ENCODE measurements at places on chromosomes 12 and 14.
A peak's percentile ranks its signal among the peaks of the same experiment; 100 is the strongest.

DNA sequence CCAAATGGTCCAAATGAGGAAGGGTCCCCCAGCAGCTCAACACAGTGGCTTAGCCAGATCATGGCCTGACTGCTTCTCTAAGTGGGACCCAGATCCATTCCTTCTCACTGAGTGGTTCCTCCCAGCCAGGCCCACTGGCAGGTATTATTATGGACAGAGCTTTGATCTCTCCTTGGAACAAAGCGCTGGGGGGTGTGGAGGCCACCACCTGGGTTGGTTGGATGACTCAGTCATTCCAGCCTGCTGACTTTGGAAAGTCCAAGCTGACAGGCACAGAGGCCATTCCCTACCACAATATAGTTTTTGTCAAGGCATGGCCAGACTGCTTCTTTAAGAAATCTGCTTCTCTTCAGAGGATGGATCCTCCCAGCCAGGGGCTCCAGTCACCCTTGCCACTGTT is 341.1 kb downstream of the BTG1 start:
- DNase-seq, result peak; percentile 25

DNA sequence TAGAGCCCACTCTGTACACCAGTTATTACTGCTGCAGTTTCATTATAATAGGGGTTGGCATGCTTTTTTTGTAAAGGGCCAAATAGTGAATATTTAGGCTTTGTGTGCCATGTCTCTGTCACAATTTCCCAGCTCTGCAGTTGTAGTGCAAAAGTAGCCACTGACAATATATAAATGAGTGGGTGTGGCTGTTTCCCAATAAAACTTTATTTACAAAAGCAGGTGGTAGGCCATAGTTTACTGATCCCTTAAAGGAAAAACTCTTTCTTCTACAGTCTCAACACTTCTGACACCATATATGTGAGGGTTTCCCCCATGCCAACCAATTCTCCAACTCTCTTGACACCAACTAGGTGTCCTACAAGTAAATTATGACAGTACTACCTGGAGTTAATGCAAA is 110.2 kb upstream of the NAP1L1 start:
- DNase-seq, result no peak

- DNase-seq, result no peak
Observed at GRCh38 chr14:50089208-50089607, 27.2 kb downstream of the VCPKMT start.

DNA sequence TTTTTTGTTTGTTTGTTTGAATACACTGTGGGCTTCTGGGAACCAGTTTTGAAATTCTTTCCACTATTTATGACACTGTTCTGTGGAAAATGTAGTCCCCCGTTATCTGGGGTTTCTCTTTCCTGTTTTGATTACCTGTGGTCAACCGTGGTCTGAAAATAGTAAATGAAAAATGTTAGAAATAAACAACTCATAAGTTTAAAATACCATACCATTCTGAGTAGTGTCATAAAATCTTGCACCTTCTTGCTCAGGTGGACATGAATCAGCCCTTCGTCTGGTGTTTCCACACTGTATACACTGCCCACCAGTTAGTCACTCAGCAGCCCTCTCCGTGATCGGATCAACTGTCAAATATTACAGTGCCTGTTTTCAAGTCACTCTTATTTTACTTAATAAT is 5.1 kb upstream of the PAPOLA start:
- DNase-seq, result no peak

GRCh38 chr12:113409462-113410124 is 5.9 kb upstream of the SDS start:
- DNase-seq, result no peak

GRCh38 chr14:73753887-73754795 is 40.0 kb upstream of the PNMA1 start:
- DNase-seq, result no peak

- no peak for DNase-seq
Observed at GRCh38 chr12:1645819-1646218, 16.8 kb downstream of the WNT5B start.

DNA sequence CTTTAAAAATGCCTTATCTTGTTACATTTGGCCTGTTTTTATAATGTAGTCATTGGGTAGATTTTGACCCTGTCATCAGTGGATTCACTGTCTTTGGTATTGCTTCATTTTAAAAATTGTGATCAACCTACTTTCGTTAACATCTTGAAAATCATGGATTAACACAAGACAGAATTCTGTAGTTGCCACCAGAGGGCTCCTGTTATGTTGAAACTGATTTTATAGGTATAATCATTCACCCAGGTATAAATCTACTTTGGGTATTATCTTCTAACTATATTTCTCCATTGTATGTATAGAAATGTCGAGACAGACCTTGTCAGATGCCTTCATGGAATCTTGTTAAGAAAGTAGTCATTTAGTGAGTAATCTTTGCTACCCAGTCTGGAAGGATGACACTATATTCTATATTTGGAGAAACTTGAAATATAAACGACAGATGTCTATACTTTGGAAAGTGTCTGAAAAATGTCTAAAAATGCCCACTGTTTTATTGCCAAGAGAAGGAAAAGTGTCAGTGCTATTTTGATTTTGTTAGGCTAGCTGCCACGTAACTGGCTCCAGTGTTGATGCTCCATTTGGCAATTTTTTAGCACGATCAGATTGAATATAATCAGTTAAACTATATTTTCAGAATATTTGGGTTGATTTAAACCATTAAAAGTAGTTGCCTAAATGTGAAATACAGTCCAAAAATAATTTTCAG is 129.4 kb downstream of the PELI2 start:
- DNase-seq, result no peak

DNA sequence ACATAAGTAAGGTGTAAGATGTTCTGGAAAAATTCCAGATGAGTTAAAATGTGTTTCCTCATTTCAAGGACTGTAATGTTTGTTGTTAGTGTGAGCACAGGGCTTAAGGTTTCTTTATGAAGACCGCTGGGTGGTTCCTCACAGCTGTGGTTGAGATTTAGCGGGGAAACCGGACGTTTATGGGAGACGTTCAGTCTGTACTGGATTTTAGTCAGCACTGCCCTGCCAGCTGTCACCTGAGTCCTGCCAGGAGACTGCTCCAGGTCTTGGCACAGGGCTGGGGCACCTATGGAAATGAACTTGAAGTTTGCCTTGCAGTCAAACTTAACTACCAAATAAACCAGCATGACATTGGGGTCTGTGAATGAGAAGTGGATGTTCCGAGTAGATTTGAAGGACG is 555.2 kb downstream of the DIO2 start:
- no peak for DNase-seq

DNA sequence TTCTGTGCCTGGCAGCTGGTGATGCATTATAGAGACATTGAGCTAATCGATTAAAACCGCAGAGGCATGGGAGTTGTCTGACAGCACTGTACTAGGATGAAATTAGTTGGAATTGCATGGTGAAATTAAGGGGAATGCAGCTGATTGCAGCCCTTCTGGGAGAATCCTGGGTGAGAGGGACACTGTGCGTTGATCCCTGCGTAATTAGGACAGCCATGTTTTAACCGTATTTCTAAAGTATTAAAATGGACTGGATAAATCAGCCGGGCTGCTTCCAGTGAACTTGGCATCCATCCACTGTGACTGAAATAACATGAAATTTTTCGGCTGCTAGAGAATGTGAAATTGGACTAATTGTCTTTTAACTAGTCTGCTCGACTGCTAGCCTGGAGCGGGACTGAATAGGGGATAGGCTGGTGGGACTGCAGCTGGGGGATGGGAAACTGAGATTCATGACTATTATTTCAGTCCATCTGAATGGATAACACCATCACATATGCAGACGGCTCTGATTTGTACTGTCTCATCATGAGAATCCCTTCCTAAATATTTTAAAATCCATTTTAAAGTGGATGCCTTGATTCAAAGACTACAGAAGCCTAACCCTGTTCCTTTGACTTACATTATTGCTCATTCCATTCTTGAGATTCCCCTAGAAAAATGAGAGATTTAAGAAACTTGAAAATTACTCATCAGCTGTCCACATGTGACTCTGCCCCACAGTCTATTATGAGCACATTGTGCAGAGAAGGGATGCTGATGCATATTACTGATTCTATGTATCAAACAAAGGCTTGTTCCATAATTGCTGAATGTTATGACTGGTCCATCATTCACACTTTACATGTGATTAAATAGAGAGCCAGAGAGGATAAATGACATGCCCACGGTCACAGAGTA is 343.9 kb downstream of the NPAS3 start:
- no peak for DNase-seq

DNA sequence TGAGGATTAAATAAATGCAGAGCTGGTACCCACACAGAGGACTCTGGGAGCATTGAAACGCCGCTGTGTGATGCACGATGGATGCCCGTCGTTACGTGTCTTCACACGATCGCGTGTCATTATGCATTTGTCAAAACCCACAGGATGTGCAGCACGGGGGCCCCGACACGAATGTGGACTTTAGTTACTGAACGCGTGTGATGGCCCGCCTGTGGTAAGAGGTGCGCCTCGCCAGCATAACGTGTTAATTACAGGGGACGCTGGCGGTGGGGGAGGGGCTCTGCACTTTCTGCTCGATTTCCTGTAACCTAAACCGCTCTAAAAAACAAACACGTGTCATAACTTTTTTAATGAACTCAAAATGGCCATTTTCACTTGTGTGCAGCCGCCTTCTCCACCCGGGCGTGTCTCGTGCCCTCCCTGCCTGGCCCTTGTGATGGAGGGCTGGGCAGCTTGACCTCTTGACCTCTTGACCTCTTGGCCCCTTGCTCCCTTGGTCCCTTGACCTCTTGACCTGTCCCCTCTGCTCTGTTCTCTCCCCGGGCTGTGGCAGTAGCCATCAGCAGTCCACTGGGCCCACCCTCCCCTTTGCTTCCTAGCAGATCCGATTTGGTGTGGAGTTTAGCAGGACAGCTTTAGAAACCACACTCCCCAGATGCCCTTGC is 33.7 kb upstream of the GALNT9 start:
- no peak for DNase-seq

DNA sequence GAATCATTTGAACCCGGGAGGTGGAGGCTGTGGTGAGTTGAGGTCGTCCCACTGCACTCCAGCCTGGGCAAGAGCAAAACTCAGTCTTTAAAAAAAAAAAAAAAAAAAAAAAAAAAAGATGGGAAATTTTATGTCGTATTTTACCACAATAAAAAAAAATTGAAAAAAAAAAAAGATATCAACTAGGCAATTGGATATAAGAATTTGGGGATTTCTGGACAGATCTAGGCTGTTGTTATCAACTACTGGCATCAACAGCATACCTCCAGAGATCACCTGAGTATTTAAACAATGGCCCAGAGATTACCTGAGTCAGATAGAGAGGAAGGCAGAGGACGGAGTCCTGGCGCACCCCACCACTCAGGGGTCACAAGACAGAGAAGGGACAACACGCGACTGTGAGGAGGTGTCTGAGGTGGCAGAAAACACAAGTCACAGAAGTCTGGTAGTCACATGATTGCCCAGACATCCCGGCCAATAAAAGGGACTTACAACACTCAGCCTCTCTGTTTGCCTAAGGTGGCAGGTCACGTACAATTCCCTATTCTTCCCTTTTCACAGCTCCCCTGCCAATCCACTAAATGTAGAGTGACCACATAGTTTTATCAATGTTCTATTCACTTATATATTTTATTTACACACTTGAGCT is 1.8 kb downstream of the SPRING1 start:
- DNase-seq, result no peak

- peak; percentile 73 for DNase-seq
Observed at GRCh38 chr12:70982991-70983390, 62.5 kb upstream of the PTPRR start.

- DNase-seq, result no peak
Observed at GRCh38 chr12:57775563-57776246, 3.3 kb downstream of the EEF1AKMT3 start.

- DNase-seq, result no peak
Observed at GRCh38 chr14:93153121-93153520, 31.6 kb downstream of the MOAP1 start.

- peak; percentile 23 for DNase-seq
Observed at GRCh38 chr14:64253672-64254071, 40.5 kb downstream of the ESR2 start.

DNA sequence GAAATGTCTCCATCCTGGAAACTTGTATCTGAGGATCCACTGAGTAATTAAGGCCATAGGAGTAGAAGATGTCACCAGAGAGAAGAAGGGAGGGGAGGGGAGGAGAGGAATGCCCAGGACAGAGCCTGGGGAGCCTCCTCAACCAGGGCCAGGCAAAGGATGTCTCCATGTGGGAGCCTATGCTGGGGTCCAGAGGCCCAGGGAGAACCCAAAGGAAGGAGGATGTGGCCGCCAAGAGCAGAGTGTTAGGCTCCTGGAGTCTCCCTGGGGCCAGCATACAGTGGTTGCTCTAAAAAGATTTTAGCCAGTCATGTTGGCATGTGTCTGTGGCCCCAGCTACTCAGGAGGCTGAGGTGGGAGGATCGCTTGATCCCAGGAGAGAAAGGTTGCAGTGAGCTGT is 92.6 kb downstream of the DICER1 start:
- DNase-seq, result no peak

DNA sequence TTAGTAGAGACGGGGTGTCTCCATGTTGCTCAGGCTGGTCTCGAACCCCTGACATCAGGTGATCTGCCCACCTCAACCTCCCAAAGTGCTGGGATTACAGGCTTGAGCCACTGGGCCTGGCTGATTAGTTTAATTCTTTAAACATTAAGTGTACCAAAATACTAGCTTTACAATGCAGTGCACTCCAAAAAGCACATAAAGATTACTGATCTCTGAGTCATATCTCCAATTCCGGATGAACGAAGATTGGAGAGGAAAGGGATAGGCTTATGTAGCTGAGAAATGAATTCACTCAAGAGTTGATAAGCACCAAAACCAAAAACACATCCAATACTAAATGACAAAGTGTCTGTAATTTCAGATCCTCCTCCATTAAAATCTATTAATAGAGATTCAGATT is 15.1 kb downstream of the NAV3 start:
- DNase-seq, result peak; percentile 66

DNA sequence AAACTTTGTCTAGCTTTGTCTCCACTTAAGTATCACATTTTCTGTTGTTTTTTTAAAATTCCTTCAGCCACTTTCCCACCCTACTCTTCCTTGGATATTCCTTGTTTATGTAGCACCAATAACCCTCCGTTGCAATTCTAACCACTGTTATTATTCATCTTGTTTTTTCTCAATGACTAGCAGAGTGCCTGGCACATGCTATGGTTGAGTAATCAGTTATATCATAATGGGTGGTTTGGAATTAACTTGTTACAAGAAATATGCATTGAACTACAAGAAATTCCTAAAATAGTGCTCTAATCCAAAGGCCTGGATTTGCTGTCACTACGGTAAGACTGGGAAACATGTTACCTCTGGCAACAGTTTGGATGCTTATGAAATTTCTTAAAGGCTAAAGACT is 756.6 kb downstream of the NOVA1 start:
- no peak for DNase-seq

Data from Daoy (cell line).